ENCODE measurements at places on chromosomes 3 and 15.

DNA sequence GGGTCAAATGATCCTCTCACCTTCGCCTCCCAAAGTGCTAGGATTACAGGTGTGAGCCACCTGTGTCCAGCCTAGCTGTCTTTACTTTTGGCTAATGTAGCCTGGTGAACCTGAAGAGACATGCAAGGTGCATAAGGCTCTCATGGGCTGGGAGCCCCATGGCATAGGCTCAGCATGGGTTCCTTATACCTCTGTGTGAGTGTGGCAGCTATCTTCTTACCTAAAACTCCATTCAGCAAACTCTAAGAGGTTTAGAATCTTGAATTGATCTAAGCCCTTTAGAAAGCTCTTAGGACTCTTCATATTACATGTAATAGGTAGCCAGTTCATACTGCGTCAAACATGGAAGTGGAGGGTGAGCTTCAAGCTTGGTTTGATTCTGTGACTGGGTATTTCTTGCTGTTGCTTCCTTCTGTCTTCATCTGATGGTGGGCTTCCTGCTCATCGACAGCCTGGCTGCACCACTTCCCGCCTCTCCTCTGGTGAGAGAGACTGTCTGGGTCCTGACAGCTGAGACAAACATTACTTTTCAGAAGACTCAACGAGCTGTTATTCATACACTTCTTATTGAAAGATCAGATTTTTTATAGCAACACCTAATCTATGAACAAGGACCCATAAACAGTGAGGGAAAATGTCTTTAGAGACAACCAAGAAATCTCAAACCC lies 19.2 kb upstream of the TKT start:
- no peak for DNase-seq

DNA sequence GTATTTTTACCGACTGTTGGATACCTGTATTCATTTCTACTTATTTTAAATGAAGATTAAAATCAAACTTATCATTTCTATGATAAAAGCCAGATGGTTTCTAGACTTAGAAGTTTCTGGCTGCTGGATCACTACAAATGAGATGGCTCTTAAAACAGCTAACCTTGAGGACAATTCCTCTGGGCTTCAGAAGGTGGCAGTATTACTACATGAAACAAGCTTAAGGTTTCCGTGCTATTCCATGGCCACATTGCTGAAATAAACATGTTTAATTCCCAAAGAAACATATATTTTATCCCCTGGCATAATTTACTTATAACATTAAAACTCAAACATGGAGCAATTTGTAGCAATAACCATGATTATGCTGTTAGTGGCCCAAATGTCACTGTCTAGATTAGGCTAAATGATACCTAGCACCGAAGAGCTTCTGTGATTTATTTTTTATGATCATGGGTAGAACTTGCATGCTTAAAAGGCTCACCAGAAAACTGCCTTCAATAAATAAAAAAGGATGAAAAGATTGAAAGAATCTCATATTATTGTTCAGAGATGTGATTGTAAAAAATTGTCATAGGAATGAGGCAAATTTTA lies 204.0 kb upstream of the NANOGP8 start:
- no peak for DNase-seq

DNA sequence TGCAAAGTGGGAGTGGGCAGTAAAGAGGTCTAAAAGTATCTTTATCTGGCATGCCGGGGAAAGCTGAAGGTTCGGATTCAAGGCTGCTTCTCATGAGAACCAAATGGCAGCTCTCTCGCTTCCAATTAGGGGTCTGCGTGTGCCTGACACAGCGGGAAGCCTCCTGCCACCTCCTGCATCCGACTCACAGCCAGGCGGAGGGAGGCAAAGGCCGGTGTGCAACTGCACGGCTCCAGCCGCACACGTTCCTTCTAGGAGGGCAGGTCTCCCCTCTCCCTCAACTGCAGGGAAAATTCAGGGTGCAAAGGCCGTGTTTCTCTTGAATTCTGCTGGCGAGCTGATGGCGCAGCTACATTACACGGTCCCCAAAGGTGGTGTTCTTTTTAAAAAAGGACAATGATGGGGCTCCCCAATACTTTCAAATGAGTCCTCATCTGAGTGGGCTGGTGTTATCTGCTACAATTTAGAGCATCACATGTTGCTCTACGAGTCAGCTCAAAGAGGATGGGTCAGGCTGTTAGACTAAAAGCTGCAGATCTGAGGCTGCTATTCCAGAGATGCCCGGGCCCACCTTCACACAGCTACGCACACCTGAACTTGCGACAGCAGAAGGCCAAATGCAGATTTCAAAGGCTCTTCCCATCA lies 226.6 kb downstream of the ADAMTS17 start:
- DNase-seq = no peak

DNA sequence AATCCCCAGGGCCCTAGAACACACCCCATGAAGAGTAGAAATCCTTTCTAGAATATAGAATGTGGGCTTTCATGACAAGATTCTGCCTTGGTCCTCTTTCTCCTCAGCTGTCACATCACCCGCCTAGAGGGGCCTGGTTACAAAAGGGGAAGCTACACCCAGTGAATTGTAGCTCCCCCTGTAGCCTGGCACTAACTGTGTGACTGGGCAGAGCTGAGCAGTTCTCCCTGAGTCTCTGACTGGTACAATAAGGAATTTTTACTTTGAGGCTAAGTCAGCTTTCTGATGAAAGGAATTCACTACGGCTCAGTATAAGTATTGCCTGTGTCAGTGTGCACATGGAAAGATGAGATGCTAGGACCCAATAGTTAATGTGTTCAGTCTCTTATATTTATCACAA lies 28.7 kb upstream of the ZNF148 start:
- DNase-seq = no peak

DNA sequence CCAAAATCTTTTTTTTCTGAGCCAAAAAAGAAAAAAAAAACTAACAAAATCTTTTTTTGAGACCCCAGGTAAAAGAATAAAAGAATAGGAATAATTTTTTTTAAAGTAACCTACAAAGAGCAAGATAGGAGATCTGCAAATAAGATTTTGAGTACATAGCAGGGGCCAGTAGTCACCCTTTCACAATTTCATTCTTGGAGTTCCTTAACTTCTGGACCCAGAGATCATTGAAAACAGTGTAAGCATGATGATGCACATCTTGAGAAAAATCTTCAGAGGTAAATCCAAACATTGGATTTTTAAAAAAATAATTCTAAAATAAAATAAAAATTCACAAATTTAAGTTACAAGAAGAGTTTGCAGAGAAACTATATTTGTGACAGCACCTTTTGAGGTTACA lies 18.8 kb downstream of the TFRC start:
- no peak for DNase-seq

DNA sequence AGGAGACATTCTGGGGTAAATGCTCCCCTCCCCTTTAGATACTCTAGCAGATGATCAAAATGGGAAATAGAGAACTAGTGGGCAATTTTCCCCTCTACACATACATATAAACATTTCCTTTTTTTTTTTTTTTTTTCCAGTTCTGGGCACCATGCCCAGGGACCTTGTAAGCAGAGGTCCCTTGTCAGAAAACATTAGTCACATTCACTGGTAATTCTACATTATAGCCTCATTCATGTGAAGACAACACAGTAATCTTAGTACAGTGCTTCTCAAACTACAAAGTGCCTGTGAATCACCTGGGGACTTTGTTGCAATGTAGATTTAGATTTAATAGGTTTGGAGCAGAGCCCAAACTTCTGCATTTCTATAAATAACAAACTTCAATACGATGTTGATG lies 60.1 kb upstream of the ACTC1 start:
- no peak for DNase-seq

GRCh38 chr3:12782172-12782815 lies 14.2 kb upstream of the CAND2 start:
- no peak for DNase-seq

- DNase-seq = no peak
Measured at GRCh38 chr15:56734013-56734635, 815 bp upstream of the ZNF280D start.

DNA sequence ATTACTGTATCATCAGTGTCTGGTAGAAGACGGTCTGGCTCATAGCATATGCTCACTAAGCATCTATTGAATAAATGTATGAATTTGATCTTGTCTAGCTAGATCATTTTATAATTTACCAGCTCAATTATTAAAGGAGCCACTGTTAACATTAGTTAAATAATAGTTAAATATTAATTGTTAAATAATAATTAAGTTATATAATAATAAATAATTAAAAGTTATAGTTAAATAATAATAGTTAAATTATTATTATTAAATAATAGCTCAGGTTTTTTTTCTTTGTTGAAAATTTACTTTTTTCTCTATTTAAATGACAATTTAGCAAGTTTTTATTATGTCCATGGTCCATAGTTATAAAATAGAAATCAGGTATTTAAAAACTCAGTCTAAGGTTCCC lies 274.4 kb downstream of the OXSM start:
- no peak for DNase-seq

DNA sequence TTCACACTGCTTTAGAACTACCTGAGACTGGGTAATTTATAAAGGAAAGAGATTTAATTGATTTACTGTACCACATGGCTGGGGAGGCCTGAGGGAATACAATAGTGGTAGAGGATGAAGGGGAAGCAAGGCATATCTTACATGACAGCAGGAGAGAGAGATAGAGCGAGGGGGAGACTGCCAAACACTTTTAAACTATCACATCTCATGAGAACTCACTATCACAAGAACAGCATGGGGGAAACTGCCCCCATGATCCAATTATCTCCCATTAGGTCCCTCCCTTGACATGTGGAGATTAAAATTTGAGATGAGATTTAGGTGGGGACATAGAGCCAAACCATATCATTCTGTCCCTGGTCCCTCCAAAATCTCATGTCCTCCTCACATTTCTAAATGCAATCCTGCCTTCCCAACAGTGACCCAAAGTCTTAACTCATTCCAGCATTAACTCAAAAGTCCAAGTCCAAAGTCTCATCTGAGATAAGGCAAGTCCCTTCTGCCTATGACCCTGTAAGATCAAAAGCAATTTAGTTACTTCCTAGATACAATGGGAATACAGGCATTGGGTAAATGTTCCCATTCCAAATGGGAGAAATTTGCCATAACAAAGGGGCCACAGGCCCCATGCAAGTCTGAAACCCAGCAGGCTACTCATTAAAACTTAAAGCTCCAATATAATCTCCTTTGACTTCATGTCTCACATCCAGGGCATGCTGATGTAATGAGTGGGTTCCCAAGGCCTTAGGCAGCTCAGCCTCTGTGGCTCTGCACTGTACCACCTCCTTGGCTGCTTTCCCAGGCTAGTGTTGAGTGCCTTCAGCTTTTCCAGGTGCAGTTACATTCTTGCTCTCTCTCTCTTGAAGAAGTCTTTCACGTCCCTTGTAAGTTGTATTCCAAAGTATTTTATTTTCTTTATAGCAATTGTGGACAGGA lies 481.7 kb upstream of the TGFBR2 start:
- DNase-seq = no peak

GRCh38 chr3:168870892-168871291 lies 775.2 kb upstream of the GOLIM4 start:
- no peak for DNase-seq

DNA sequence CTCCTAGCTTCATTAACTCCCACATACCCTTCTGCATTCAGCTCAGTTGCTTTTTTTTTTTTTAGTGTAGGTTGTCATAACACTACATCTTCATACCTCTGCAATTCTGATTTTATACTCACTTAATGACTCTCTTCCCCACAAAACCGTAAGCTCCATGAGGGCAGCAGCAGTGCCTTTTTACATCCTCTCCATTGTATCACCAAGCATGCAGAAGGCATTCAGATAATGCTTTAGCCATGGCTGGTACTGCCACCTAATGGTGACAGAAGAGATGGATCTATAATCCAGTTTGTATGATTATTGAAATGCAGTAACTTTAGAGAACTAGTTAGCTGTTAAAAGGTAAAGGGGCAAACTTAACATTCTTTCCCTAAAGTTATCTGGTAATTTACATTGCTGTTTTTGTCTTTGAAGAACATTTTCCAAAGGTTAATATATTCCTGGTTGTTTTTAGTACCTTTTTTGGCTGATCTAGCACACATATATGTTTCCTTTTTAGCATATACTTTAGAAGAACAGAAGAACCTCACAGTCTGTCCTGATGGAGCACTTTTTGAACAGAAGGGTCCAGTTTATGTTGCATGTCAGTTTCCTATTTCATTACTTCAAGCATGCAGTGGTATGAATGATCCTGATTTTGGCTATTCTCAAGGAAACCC lies 36.8 kb downstream of the ATP1B3 start:
- no peak for DNase-seq

DNA sequence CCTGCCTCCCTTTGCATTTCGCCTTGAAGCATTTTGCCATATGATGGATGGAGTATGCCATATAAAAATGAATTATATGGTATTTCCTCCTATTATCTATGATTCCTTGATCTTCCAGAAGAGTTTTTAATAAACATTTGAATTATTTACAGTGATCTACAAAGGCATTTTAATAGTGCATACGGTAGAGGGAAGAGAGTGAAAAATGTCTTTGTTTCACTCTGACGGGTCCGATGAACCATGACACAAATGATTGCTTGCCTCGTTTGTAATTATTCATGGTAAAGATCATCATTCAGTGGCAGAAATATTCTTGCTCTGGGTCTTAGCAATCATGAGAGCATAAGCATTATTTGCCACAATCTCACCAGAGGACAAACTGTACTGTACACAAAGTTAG lies 1010.9 kb downstream of the NTRK3 start:
- DNase-seq = no peak

DNA sequence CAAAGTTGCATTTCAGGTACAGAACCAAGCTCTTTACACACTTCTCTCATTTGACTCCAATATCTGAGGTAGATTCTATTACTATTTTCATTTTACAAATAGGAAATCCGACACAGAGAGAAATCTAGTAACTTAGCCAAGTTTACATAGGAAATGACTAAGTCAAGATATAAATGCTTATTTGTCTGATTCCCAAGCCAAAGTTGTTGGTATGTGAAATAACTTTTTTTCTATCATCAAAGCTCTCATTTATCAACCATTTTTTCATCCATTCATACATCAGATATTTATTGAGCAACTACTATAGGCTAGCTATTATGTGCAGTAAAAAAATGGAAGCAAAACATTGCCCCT lies 89.2 kb upstream of the MITF start:
- DNase-seq = no peak

GRCh38 chr3:35733341-35733740 lies 94.0 kb downstream of the ARPP21 start:
- DNase-seq = no peak

GRCh38 chr15:39997031-39997430 lies 42.0 kb downstream of the SRP14 start:
- no peak for DNase-seq

- DNase-seq = no peak
Measured at GRCh38 chr15:72690938-72691337, 4.9 kb downstream of the BBS4 start.

GRCh38 chr15:74773731-74774252 lies 8.1 kb upstream of the CSK start:
- no peak for DNase-seq

DNA sequence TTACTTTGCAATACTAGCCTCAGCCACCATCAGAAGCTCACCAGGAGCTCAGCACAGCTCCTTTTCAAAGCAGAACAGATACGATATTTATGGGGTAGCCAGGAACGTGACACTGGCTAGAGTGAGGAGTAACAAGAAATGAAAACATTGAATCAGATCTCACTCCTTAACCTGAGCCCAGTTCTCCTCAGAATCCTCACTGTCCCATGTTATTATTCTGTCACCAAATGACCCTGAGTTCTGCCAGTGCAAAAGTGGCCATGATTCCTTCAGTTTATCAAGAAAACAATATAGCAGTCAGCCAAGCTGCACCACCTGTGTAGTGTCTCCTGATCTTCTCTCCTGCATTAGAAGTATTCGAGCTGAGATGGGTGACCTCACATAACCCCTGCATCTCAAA lies 956.7 kb downstream of the TUSC7 start:
- no peak for DNase-seq

Measured in stimulated activated CD8-positive, alpha-beta memory T cell treated with anti-CD3 and anti-CD28 coated beads, Interleukin-15, amount 100 ng/mL, for 4 hours (primary cell).